ENCODE measurements at places on chromosomes 3 and 15.
A peak's percentile ranks its signal among the peaks of the same experiment; 100 is the strongest.

DNA sequence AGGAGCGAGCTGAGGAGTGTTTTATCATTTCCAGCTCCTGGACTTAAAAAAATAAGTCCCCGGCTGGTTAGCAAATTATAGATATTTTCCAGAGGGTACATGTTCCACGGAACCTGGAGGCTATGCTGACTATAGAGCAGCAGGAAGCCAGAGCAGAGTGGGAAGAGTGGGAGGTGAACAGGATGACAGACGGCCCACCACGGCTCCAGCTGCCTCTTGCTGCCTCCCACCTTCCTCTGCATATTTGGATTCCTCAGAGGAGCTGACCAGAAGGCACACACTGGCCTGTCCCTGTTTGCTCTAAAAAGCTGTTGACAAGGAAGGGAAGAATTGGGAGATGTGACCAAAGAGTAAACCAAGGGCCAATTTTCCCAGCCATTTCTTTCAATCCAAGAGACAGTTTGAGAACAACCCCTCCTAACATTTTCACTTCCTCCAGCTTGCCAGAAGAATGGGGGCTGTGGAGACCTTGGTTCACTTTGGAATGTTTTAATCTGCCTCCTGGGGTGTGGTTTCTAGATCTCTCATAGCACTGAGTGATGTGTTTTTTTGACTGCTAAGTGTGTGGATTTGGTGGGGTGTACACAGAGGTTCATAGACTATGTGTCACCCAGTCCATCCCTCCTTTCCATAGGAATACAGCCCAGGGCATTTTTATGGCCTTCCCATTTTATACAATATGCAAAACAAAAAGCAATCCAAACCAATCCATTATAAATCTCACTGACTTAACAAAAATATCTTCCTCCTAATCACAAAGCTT, 36.8 kb downstream of the HGD start:
- DNase-seq: no peak

DNA sequence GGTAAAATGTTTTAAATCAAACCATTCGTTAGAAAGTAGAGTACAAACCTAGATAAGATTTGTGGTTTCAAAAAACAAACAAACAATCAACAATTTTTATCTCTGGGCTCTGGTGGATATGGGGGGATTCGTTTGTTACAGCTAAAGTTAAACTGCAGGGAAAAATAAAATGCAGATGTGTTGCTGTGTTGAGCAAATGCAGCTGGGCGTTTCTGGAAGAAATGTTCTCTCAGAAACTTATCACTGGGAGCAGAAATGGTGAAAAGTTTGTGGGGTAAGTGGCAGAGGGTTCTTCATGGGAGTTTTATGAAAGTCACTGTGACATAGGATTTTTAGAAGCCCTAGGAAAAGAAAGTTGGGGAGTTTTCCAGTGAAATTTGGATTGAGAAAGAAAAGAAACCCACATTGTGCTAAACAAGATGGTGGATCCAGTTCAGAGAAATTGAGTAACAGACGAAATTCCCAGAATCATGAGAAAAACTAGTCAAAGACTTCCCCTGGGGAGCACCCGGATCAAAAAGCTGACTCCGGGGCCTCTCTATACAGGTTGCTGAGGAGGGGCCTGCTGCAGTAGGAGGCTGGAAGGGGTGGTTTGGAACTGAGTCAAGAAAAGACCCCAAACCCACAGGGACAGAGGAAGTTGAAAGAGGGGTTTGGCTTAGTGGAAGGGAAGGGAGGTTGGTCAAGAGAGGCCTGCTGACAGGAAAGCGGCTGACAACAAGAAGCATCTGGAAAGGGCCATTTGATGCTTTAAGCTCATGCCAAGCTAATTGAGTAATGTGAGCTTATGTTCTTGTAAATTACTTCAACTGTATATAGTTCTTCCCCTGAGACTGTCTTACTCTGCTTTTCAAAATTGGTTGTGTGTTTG, 108.7 kb downstream of the RARB start:
- no peak for DNase-seq

DNA sequence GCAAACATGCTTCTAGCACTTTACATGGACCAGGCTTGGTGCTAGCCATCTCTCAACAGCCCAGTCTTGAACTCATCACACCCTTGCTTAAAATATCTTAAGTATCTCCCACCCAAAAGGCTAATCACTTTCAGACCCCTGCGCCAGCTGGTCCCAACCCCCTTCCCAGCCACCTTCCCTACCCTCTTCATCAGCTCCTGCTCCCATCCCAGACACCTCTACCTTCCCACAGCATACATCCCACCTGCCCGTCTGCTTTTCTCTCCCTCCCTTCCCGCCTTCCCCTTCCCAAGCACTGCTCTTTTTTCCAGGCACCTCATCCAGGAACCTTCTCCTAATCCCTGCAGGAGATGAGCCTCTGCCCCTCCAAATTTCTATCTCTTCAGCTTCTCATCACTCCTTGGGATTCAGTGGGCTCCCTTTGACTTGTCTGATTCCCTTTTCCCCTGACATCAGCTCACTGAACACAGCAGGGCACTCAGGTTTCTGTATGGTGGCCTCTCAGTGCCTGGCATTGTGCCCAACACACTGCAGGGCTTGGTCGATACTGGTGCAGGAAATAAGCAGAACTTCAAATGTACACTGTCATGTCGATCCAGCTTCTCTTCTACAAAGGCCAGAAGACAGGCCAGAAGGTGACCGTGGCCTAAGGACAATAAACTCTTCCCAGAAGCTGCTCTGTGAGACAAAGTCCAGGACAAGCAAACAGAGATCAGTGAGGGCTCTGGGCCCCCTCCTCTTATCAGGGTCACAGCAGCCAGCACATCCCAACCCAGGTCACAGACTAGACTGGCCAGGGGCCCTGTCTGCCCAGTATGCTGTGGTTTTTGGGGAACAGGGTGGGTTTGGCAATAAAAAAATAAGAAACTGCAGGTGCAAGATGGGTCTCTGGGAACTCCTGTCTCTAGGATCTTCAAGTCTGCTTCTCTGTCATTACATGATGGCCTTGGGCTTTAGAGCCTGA, 2.2 kb upstream of the ITIH1 start:
- DNase-seq: no peak

DNA sequence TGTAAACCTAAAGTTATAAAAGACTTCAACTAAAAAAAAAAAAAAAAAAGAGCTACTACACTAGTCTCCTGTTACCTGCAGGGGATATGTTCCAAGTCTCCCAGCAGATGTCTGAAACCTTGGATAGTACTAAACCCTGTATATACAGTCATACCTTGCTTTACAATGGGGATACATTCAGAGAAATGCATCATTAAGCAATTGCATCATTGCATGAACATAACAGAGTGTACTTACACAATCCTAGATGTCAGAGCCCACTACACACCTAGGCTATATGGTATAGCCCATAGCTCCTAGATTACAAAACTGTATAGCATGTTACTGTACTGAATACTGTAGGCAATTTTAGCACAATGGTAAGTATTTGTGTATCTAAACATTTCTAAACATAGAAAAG, 119.1 kb downstream of the GMPS start:
- no peak for DNase-seq

GRCh38 chr15:91548549-91548948, 305.0 kb upstream of the SLCO3A1 start:
- peak; percentile 10 for DNase-seq
